Fibroblast of skin of back (primary cell): ENCODE measurements at places on chromosomes 1 and 21.

GRCh38 chr1:7052701-7053100 lies 267.4 kb downstream of the CAMTA1 start:
- no peak for DNase-seq

DNA sequence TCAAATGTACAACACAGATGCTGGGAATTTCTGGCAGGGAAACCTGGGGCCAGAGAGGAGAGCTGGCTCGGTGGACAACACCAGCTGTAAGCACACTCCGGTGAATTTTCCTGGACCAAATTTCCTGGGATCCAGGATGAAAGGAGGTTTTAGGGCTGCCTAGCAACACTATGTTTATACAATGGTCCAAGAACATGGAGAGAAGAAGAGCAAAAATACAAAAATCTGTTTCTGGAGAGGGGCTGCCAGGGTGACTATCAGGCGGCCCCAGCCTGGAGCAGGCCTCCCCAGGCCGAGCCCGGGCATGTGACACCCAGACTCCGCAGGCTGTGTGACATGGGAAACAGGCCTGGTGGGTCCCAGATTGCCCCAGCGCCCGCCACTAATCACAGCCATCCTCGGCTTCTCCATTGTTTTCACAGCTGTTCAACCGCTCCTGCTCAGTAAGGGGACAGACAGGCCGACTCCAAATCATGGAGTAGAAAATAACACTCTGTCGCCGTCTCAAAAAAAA lies 336.0 kb upstream of the NFIA start:
- peak; percentile 12 for DNase-seq

DNA sequence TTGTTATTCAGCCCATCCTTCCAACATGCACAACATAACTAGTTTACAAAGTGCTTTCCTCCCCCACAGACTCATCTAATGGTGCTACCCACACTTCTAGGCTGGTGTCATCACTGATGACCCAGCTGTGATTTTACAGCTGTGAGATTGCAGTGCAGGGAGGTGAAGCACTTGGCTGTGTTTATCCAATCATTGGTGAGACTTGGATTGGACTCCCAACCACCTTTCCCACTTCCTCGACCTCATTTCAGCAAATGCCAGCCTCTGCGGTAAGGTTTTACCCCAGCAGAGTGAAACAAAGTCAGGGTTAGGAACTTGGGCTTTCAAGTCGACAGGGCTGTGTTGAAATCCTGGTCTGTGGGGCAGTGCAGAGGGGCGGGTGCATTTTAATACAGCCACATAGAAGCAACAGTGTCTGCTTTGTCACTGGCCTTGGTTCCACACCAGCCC lies 22.1 kb downstream of the ECHDC2 start:
- no peak for DNase-seq

- peak; percentile 98 for DNase-seq
Measured at GRCh38 chr1:60989749-60990713, 92.3 kb upstream of the NFIA start.

- DNase-seq: peak; percentile 91
Measured at GRCh38 chr1:1890506-1891348, at the start of gene GNB1. Gene GNB1, minus strand, starts transcription at chr1:1891087. Its CDS starts 65,634 bp downstream, at chr1:1825453.

GRCh38 chr1:227733751-227734545 lies 1.2 kb downstream of the JMJD4 start:
- no peak for DNase-seq
